ENCODE measurements at places on chromosomes 7 and 10. TPM values are rescaled to one million over a fixed set of nuclear protein-coding genes. Genes with fewer than 3 reads are reported as not detected.

DNA sequence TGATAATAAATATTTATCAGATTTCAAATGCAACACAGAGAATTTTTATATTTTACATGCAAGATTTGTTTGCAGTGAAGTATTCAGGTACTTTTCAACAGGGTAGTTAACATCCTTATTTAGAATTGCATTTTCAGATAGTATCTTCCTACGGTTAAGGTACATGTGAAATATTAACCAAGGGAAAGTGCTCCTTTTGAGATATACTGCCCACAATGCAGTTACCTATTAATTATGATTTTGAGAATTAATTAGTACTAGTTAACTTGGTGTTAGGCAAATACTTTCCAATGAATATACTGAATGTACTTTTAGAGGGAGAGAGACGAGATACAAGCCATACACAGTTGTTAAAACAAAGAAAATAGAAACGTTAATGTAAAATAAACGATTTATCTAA lies 206.2 kb upstream of the YAE1 start:
- DNase-seq, result no peak

GRCh38 chr10:125035136-125035535 lies 93.2 kb downstream of the ZRANB1 start:
- DNase-seq, result peak; percentile 98

Gene TRIM50
- not detected for total RNA-seq

- no peak for DNase-seq
These were observed 176.0 kb upstream of the INSYN2A start for GRCh38 chr10:127372361-127372760.

Gene DGKI
- total RNA-seq, result 23.3 TPM

Gene HMX3
- total RNA-seq, result not detected

GRCh38 chr7:2553831-2554581 lies 1.3 kb downstream of the BRAT1 start:
- DNase-seq, result peak; percentile 44

- DNase-seq, result no peak
These were observed 27.0 kb downstream of the PDZD8 start for GRCh38 chr10:117348236-117348635.

Gene GPR26
- total RNA-seq, result not detected

DNA sequence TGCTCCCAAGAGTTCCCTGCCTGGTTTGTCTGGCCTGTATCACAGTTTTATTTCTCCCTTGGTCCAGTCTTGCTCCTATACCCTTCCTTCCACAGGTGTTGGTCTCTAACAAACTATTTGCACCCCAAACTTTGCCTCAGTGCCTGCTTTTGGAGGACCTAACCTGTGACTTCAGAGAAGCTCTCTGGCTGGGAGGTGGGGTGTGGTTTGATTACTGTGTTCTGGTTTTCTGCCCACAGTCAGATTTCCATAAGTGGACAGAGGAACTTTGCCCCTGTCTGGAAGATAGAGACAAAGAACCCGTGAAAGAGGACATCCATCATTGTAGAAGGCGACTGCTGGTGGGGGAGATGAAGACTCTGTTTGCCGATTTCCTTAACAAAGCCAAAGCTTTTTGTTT lies 55.8 kb upstream of the TRIL start:
- DNase-seq, result no peak

GRCh38 chr7:108348913-108349312 lies 107.3 kb downstream of the NRCAM start:
- DNase-seq, result peak; percentile 63

- DNase-seq, result no peak
These were observed 51.1 kb upstream of the ARID5B start for GRCh38 chr10:61850376-61850775.

DNA sequence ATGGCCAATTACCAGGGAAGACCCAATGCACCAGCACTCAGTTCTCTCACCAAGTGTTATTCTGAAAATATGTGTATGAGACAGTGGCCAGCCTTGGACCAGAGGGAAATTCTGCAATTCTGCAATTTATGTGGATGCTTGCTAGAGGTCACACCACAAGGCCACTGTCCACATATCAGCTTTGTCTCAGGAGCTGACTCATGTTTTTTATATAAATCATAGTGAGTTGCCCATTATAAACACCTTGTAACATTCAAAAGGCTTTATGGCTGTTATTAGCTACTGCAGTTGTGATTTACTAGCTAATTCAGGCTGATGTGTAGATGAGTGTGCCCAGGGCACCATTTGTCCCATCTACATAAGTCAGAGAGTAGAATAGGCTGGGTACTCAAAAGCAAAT lies 649.0 kb downstream of the LRMDA start:
- DNase-seq, result peak; percentile 84

- DNase-seq, result peak; percentile 66
These were observed 24.5 kb upstream of the GTF2IRD1 start for GRCh38 chr7:74429153-74429747.

Gene ADCYAP1R1
- total RNA-seq, result not detected

- no peak for DNase-seq
These were observed 111.5 kb upstream of the ANLN start for GRCh38 chr7:36278069-36278619.

DNA sequence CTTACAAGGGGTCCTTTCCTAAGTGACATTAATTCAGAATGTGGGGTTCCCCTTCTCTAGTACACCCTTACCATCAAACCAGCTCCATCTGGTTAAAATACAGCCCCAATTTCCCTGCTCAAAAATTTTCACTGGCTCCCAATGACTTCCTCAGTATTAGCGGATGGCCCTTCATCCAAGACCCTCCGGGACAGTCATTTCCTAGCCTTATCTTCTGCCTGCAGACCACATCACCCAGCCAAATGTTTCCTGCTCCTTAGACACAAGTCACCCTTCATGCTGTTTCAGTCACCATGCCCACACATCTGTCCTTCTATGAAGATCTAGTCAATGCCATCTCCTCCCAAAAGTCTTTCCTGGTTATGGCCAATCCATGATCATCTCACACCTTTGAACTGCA lies 45.2 kb downstream of the PARD3 start:
- DNase-seq, result no peak

Measured in osteoblast (primary cell).